Left renal pelvis (tissue), 4 donors: ENCODE measurements at places on chromosomes 16 and 17.

DNA sequence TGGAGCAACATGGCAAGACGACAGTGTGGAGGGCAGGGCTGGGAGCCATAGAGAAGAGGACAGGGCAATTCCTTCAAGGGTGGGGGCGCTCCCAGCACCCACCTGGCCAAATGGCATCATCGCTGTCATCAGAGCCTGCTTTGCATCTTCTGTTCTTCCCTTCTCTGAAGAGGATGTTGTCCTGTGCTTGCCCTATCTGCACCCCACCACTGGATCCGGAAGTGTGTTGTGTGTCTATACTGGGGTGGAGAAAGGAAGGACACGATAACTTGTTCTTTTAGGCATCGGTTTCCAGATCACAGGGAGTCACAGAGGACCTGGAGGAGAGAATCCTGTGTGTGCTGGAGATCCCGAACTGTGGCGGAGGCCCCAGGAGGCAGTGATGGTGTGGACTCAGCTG, 25.7 kb upstream of the ANKRD40CL start:
- no peak for DNase-seq

DNA sequence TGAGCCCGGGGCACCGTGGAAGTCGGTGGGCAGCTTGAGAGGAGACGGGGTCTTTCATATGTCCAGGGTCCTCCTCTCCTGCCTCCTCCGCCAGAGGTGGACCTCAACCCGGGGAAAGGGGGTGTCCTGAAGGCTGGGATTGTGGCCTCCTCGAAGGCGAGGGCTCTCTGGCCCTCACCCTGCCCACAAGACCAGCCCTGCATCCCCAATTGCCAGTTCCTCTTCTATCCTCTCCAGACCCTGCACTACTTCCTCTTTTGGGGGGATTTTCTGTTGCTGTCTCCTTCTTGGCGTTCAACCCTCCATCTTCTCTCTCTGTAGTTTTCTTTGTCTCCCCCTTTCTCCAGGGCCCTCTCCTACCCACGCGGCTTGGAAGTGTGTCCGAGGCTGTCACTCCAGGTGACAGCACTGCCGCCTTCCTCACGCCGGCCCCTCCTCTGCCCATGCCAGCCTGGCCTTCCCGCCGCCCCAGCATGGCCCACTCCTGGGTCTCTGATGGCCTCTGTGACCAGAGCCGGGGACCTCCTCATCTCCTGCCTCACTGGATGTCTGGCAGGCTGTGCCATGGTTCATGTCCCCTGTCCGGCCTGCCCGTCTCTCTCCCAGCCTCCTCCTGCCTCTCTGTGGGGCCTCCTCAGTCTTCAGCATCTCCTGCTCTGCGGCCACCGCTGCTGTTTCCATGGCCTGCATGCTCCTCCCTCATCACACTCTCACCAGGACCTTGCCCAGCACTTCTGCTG, 2.4 kb upstream of the ITGAX start:
- no peak for DNase-seq

DNA sequence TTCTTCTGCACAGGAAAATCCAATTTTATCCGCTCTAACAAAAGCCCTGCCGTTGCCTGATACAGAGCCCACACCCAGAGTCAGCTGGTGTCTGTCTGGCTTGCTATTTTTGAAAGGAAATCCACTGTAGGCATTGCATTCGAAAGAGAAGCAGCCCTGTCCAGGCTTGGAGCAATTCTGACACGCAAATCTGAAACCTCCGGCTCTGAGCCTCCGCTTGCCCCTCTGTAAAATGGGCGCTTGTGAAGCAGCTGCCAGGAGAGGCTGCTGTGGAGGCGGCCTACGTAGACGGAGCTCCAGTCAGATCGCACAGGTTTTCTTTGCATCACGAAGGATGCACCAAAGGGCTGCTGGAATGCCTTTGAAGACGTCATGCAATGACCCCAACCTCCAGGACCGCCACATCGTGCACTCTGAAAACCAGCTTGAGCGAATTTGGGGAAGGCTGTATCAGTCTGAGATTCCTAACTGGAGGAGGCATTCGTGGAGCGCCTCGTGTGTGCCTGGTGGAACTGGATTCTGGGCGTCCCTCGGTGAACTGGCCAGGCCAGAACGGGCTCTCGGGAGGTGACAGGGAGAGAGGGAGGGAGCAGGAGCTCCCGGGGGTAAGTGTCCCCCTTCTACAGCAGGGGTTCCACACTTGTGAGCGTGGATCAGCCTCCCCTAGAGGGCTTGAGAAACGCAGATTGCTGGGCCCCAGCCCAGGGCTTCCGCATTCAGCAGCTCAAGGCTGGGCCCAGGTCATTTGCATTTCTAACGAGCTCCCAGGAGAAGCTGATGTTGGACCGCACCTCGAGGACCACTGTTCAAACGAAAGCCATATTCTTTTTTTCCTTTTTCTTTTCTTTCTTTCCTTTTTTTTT, 215.5 kb downstream of the MRTFB start:
- no peak for DNase-seq

- DNase-seq, result peak; percentile 71
Observed at GRCh38 chr16:22898874-22899348, 84.9 kb downstream of the HS3ST2 start.

DNA sequence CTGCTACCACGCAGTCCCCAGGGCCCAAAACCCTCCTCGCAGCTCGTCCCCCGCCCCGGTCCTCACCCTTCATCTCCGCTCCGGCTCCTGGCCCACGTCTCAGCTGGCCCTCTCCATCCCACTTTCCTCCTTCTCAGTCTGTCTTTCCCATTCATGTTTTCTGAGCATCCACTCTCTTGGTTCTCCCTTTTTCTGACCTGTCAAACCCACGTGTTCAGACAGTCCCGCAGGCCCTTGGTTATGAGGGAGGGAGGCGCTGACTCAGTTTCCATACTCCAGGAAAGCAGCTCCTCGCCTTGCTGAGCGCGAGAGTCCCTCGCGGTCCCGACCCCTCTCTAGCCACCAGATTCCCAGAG, 392 bp upstream of the HID1 start:
- DNase-seq, result no peak

- DNase-seq, result no peak
Observed at GRCh38 chr16:49754495-49755312, 101.2 kb downstream of the ZNF423 start.

GRCh38 chr16:24428756-24429155, 110.6 kb upstream of the RBBP6 start:
- no peak for DNase-seq

DNA sequence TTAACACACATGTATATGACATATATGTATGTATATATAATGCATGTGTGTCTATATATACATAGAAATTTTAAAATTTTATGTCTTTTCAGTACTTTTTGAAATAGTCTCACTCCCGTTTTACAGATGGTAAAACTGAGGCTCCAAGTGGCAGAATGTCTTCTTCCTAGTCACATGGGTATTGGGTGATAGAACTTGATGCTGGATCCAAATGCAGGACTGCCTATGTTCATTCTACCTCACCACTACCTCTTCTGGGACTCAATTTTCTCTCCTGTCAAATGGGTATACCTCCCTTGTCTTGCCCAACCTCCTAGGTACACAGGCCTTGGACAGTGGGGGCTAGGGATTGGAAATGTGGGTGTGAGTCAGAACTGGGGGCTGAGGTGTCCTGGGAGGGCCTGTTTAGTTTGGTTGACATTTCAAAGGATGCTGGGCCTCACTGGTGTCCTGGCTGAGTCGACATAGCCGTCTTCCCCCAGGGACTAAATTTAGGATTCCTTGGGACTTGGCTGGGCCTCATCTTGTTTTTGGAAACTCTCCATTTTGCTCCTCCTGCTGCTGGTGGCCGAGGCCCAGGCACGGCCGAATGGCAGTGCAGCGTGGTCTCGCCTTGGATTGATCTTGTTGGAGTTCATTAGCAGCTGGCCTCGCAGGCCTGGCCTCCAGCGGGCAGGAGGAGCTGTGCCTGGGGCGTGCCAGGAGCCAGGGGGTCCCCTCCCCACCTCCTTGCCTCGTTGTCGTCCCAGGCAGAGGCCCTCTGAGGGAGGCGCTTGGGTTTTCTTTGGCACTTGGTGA, 25.9 kb downstream of the NKD1 start:
- no peak for DNase-seq

GRCh38 chr17:73693071-73693470, 48.8 kb upstream of the SDK2 start:
- DNase-seq, result no peak

GRCh38 chr17:37818689-37819088, 73.8 kb upstream of the HNF1B start:
- no peak for DNase-seq

DNA sequence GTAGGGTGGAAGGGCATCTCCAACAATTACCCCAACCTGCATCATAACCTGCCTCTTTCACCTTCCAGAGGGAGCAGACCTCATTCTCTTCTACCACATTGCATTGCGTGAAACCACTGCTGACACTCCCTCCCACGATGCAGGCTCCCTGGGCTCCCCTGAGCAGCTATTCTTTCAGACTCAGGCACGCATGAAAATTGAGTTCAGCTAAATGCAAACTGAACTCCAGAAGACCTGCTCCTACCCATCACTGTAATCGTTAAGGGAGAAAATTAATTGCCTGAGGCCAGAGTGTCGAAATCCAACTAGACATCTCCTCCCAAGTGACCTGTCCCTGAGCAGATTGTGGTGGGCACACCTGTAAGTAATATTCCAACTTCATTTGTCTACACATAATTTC, 186.0 kb downstream of the GRIN2A start:
- DNase-seq, result peak; percentile 36

DNA sequence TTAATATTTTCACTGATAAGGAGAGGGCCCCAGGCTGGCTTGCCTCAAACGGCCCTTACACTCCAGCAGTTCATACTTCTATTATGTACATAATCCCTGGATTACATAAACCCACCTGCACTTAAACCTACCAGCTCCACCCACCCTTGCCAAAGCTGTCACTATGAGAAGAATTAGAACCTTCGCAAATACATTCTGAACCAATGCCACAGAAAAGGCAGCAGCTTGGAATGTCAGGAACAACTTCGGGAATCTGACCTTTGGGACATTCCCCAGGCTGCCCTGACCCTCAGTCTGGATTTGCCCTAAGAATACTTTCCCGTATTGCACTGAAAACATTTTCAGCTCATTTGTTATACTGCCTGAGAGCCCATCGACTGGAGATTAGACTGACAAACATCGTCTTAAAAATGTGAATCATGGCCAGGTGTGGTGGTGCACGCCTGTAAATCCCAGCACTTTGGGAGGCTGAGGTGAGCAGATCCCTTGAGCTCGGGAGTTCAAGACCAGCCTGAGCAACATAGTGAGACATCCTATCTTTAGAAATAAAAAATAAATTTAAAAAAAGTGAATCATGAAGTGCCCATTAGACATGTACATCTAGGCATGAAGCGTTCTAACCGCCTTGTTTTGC, 21.0 kb upstream of the SEC14L1 start:
- DNase-seq, result no peak

- DNase-seq, result no peak
Observed at GRCh38 chr16:85566561-85567100, 46.5 kb upstream of the GSE1 start.

DNA sequence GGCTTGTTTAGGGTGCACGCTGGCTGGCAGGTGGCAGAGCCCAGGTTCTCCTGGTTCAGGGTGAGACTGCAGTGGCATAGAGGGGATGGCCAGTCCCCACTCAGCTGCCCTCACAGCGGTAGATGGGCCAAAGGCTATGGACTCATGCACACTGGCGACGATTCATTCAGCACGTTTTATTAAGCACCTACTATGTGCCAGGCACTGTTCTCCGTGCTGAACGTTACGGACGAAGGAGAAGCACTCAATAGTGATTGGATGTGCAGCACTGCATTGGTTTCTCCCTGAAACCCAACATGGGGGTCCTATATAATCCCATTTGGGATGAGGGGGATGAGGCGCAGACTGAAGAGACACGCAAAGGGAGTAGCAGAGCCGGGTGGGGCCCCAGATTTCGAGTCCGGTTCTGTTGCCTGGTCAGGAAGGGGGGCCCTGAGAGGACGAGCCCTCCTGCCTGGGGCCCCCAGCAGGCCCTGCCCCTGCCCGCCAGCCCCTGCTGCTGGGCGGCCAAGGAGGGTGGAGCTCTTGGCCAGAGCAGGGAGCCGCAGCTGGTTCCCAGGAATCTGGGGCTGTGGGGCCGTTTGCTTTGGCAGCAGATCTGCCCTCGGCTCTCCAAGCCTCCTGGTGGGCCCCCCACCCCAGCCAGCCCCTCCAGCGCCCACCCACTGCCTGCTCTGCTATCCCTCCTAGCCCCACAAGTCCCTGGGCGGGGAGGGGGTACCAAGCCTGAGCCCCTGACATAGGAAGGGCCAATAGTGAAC, 8.8 kb downstream of the GLIS2 start:
- DNase-seq, result no peak

DNA sequence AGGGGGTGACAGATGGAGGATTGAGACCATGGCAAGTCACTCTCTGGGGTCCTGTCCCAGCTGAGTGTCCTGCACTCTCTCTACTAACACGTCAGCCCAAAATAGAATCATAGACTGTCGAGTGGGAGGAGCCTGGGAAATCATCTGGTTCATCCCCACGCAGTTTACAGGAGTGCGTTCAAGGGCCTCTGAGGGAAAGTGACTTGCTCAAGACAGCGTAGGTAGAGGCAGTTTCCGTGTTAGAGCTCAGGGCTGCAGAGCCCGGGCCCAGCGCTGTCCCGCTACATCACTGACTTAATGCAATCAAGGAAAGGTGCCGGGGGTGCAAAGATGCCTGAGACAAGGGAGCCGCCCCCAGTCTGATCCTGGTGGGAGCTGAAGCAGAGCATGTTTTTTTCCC, 10.3 kb downstream of the GSG1L2 start:
- DNase-seq, result no peak

DNA sequence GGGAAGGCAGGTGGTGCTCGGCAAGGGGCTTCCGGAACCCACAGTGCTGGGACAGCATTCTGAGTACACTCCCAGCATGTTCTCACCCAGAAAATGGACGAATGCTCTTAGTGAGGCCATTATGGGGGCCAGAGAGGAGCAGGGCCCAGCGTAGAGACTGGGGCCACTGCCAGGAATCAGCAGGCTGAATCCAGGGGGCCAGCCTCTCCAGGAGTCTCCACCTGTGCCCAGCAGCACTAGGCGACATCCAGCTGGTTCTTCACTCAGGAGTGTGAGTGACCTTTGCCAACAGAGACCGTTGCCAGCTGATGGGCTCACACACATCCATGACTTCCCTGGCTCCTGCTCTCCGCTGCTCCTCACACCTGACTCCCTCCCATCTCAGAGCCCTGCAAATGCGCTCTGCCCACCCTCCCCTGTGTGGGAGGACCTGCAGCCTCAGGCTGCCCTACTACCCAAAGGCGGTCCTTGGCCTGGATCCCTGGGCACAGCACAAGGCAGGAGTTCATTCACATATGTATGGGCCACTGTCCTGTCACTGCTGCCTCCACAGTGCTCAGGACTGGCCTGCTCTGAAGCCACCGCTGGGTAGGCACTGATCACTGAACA, 5.1 kb downstream of the RHBDF1 start:
- DNase-seq, result no peak

DNA sequence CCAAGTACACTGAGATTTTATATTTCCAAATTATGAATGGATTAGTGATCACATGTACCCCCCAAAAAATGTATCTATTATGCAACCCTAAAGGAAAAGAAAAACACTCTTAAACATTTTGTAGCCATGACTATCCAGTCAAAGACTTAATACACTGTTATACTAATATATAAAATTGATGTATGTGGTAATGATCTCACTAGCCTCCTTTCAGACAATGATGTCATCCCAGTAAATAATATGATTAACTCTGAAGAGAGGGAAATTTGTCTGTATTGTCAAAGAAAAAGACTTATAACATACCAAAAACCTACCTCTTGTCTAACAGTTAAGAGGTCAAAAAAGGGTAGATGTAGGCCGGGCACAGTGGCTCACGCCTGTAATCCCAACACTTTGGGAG, 80.7 kb downstream of the USP32 start:
- no peak for DNase-seq
